HepG2 (cell line): ENCODE measurements at places on chromosomes 1 and 21. TPM values are rescaled to one million over a fixed set of nuclear protein-coding genes. Genes with fewer than 3 reads are reported as not detected.
A peak's percentile ranks its signal among the peaks of the same experiment; 100 is the strongest.

The OMA1 gene
- total RNA-seq: 18.6 and 26.9 TPM in 2 replicates

The IL20 gene
- not detected in 2 replicates for total RNA-seq

GRCh38 chr1:177145106-177146070 lies 19.1 kb downstream of the ASTN1 start:
- H3K27ac ChIP-seq: no peak overlapping the region
- no peak for DNase-seq
- no peaks in the 10 kb centered on the region for H3K4me1 ChIP-seq
- H3K27me3 ChIP-seq: no peaks in the 10 kb centered on the region
- no peak overlapping the region for H3K4me3 ChIP-seq

GRCh38 chr1:66778266-66778665 lies 22.8 kb downstream of the INSL5 start:
- no peak for DNase-seq
- H3K27me3 ChIP-seq: no peaks in the 10 kb centered on the region
- H3K36me3 ChIP-seq: no peaks in the 10 kb centered on the region
- no peak overlapping the region for H3K4me3 ChIP-seq

DNA sequence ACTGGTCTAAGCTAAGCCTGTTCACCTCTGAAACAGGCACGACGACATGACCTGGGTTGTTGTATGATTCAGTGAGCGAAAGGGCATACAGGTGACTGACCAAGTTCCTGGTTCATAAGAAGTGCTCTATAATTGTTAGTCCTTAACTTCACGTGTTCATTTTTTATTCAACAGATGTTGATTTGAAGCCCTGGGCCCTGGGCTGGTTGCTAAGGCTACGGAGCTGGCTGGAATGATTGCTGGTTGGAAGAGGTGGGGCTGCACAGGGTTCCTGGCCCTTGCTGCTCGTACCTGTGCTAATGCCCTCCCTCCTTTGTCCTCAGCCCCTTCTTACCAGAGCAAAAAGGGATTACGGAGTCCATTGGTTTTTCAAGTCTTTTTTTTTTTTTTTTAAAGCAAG lies 111.3 kb upstream of the CSF3R start:
- H3K27ac ChIP-seq: no peak overlapping the region
- H3K4me3 ChIP-seq: no peak overlapping the region
- no peaks in the 10 kb centered on the region for H3K36me3 ChIP-seq
- H3K4me1 ChIP-seq: no peaks in the 10 kb centered on the region
- peaks cover 50% of the 10 kb centered on the region; the same call in 2 of the 3 replicates for H3K27me3 ChIP-seq

DNA sequence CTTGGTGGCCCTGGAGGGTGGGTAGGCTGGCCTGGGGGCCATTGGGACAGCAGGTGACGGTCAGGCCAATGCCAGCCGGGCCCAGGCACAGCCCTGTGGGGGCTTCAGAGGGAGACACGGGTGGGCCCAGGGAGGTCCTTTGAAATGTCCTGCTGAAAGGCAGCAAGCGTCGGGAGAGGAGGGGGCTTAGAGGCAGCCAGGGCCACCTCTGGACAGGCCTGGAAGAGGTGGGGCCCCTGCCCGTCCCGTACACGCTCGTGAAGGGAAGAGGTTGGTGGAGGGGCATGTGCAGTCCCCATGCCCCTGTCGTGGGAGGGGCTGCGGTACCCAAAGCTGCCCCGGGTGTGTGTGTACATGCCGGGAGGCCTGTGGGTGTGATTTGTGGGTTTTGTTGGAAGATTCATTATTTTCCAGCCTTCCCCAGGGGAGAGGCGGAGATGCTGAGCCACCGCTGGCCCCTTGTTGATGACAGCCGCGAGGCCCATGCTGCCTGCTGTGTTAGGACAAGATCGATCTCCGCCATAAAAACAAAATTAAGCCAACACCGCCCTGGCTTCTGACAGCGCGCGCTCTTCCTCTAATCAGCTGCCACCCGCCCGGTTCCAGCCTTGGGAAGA lies 3.4 kb upstream of the PLCH2 start:
- H3K36me3 ChIP-seq: no peaks in the 10 kb centered on the region
- peaks cover 23% of the 10 kb centered on the region for H3K27me3 ChIP-seq
- no peak overlapping the region for H3K4me3 ChIP-seq
- no peak overlapping the region for H3K27ac ChIP-seq

GRCh38 chr1:94755675-94756074 lies 64.5 kb upstream of the SLC44A3 start:
- DNase-seq: peak; percentile 81
- no peaks in the 10 kb centered on the region for H3K36me3 ChIP-seq
- H3K4me1 ChIP-seq: peaks cover 70% of the 10 kb centered on the region
- peak overlapping the region; percentile 81 for H3K27ac ChIP-seq
- H3K4me3 ChIP-seq: no peak overlapping the region

DNA sequence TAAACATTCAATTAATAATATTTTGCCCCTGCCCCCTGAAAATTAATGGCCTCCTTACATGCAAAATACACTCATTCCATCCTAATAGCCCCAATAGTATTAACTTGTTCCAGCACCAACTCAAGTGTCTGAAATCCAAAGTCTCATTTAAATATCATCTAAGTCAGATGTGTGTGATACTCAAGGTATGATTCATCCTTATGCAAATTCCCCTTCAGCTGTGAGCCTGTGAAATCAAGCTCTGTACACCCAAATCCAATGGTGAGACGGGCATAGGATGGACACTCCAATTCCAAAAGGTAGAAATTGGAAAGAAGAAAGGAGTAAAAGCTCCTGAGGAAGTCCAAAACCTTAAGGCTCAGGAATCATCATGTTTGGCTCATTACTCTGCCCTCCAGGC lies 83.5 kb downstream of the HHAT start:
- H3K36me3 ChIP-seq: no peaks in the 10 kb centered on the region
- no peaks in the 10 kb centered on the region for H3K27me3 ChIP-seq
- H3K4me1 ChIP-seq: no peaks in the 10 kb centered on the region; the same call in 1 of the 2 replicates
- H3K27ac ChIP-seq: no peak overlapping the region

DNA sequence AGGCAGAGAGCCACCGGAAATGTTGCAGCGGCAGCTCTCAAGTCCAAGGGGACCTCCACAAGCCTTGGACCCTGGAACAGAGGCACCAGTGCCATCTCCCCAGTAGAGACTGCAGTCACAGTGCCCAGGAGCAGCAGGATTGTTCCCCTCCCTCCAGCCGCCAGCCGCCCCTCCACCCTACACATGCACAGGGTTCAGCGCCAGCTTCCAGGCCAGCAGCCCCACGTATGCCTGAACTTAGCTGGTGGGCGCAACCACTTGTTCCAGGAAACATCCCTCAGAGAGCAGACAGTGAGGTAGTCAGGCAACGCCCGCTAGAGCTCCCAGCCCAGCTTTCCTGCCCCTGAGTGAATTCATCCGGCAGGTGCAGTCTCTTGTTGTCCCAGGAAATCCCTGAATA lies 1098.1 kb upstream of the NCAM2 start:
- no peaks in the 10 kb centered on the region for H3K27me3 ChIP-seq
- no peak for DNase-seq
- H3K27ac ChIP-seq: no peak overlapping the region
- no peak overlapping the region for H3K4me3 ChIP-seq

- no peak overlapping the region for H3K4me3 ChIP-seq
- no peak overlapping the region for H3K27ac ChIP-seq
- no peaks in the 10 kb centered on the region for H3K36me3 ChIP-seq
- H3K4me1 ChIP-seq: peaks cover 11% of the 10 kb centered on the region; the same call in 1 of the 2 replicates
- no peaks in the 10 kb centered on the region; the same call in 1 of the 2 replicates for H3K27me3 ChIP-seq
Observed at GRCh38 chr1:153515504-153516394, 20.0 kb downstream of the S100A6 start.
